ENCODE measurements at places on chromosomes 12 and 14. TPM values are rescaled to one million over a fixed set of nuclear protein-coding genes. Genes with fewer than 3 reads are reported as not detected.

GRCh38 chr12:44465139-44465538 lies 411.0 kb downstream of the NELL2 start:
- no peaks in the 10 kb centered on the region for H3K27me3 ChIP-seq
- peaks cover 29% of the 10 kb centered on the region for H3K4me1 ChIP-seq
- peaks cover 6% of the 10 kb centered on the region for H3K36me3 ChIP-seq
- H3K4me3 ChIP-seq = no peak overlapping the region
- H3K27ac ChIP-seq = no peak overlapping the region

DNA sequence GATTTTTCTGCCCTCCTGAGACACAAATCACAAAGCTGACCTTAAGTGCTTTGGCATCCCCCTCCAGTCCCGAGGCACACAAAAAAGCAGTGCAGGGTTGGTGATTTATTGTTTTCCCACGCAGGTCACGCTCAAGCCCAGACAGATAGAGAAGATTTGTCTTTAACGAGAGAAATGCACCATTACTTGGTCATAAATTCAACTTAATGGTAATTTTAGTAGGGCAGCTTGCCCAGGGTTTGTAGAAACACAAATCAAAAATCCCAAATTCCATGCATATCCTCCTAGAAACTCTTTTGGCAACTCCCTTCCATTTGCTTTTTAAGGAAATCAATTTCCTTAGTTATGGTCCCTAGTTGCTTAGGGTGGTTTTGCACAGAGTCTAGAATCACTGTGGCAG lies 132.6 kb downstream of the IGF1 start:
- no peaks in the 10 kb centered on the region for H3K36me3 ChIP-seq
- H3K27me3 ChIP-seq = no peaks in the 10 kb centered on the region
- no peak for DNase-seq

- no peaks in the 10 kb centered on the region for H3K4me1 ChIP-seq
- H3K27ac ChIP-seq = no peak overlapping the region
- H3K27me3 ChIP-seq = no peaks in the 10 kb centered on the region
- no peak for DNase-seq
Measured at GRCh38 chr12:113351089-113351488, 7.3 kb upstream of the PLBD2 start.

Gene GPR132
- total RNA-seq = 0.22 TPM

Measured in neural progenitor cell (in vitro differentiated cells).